ENCODE measurements at places on chromosomes 3 and 15. TPM values are rescaled to one million over a fixed set of nuclear protein-coding genes. Genes with fewer than 3 reads are reported as not detected.
A peak's percentile ranks its signal among the peaks of the same experiment; 100 is the strongest.

DNA sequence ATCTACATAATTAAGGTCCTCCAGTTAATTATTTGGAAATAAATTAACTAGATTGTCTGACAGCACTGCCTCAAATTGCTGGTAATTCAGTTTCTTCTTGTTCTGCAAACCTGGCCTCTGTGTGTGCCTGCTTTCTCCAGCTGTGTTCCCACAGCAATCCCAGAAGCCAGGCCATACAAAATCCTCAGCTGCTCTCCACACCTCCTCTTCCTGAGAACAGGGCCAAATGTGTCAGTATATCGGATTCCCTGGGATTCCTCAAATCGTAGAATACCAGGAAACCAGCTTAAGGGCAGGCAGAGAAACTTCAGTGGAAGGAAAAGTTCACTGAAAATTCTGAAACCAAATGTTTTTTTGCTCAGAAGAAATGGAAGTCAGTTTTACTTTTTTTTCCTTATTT, 261.4 kb downstream of the ZMAT3 start:
- no peak for DNase-seq

DNA sequence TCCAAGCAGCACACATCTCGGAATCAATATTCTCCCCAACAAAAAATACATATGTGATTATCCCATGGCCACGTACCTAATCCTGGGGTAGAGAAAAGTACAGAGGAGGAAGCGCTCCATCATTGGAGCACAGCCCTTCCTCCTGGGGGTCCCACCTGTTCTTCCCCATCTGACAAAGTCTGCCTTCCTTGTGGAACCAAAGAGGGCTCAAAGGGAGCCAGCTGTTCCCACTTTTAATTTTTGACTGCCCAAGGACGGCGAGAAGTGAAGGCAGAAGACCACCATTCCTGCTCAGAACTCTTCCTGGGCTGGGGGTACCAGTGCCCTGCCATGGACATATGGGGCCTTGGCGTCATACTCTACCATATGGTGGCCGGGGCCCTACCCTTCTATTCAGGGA, 14.1 kb upstream of the FANCD2 start:
- DNase-seq = no peak

GRCh38 chr3:188964957-188965356, 206.8 kb upstream of the TPRG1 start:
- DNase-seq = no peak

DNA sequence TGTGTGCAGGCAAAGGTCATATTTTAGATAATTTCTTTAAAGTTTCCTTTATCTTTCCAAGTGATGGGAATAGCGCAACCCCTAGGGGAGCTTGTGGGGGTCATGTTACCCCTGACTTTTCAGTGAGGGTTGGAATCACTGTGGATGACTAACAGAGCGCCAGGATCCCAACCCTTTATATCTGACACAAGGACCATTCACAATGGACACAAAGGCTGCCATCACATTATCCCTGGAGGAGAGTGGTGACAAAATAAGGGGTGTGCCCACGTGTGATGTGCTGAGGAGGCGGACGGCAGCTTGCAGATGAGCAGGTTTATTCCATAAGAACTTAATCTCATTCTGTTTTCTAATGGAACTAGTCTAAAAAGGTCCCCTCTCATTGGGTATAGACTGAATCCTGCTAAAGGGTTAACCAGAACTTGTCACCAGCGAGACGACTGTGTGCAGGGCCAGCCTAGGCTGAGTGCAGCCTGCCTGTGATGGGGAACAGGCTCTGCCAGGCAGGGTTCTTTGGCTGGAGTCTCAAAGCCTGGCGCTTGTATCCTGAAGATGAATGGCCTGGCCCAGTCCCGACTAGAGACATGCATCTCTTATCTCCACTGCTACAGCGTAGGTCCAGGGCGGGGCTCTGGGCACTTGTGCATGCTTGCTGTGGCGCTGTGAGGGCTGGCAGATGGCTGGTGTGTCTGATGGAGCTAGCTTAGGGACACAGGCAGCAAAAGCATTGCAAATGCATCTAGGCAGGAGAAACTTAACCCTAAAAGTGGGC, 50.2 kb downstream of the CHDH start:
- no peak for DNase-seq

- no peak for DNase-seq
These were observed 237.9 kb downstream of the TLE3 start for GRCh38 chr15:69859866-69860265.

DNA sequence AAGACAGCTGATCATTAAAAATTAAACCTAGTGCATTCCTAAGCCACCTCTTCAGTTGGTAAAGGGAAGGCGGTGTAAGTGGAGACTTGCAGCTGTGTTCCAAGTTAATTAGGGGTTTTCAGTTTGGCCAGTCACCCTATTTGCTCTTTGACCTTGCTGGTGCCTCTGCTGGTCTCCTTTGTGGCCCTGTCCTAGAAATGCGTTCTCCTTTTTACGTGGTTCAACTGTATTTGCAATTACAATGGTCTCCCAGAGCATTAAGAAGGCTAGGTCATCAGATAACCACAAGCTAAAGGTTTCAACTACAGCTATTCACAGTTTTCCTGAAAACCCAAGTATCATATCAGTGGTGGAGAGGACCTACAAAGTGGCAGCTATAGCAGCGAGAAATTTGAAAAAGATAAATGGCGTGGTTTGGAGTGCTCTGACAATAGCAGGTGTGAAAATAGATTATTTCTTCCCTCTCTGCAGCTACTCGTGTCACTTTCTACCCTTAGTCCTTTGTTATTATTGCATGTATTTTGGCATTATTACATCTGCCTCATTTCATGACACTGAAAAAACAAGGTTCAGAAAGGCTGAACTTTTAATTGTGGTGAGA, 203.5 kb upstream of the TBC1D5 start:
- no peak for DNase-seq

DNA sequence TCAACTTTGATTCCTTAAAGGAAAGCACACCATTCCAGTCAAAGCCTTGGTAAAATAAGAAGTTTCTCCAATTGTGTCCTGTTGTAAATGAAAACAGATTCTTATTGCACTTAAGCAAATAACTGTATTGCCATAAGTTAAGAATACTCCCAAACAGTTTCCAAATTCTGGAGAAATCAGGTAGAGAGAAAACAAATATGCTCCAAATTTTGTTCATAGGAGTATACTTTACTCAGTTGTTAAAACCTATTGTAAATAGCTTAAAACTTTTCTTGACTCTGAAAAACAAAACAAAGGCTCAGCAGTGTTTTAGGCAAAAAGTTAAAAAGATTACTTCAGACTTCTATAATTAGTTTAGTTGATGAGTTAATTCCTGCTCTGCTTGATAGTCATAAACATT, 42.4 kb downstream of the LNP1 start:
- no peak for DNase-seq

DNA sequence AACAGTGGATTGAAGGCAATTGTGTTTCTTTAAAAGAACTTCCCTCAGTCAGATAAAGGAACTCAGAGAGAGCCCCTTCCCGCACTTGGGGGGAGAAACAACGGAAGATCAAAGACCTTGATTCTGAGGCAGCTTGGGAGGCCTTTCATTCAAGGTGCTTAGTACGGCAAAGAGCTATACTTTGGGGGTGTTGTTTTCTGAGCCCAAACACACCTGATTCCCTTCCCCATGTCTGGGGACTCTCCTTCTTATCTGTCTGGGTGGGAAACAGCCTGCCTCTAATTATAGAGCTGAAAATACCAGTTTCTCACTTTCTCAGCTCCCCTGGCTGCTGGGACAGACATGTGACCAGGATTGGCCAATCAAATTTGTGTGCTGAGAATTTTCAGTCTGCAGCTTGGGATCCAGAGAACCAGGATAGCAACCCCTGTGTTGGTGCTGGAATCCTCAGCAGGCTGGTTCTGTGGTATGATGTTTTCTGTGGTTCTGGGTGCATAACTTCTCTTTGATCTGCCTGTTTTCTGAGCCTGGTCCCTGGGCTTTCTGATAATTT, 19.4 kb upstream of the IQCF6 start:
- DNase-seq = no peak

- DNase-seq = peak; percentile 99
These were observed 83.9 kb downstream of the CHSY1 start for GRCh38 chr15:101167753-101168462.

DNA sequence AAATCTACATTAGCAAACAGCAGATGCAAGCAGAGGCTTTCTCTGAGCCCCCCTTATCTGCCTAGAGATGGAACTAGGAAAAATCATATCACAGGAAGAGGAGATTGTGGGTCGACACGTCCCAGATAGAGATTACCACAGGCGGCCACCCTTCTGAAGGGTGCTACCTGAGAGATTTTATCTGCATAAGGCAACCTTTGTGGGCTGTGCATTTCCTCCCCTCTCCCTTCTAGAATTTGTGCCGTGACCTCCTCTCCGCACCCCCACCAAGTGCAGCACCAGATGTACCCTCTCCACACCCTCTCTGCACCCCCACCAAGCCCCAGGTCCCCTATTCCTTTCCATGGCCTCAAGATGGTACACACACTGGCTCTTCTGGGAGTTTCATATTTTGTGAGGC, 27.4 kb downstream of the METTL6 start:
- no peak for DNase-seq

- no peak for DNase-seq
These were observed 245.2 kb downstream of the PLOD2 start for GRCh38 chr3:145915787-145916186.

- DNase-seq = peak; percentile 47
These were observed 160.7 kb downstream of the SQOR start for GRCh38 chr15:45795440-45796069.

DNA sequence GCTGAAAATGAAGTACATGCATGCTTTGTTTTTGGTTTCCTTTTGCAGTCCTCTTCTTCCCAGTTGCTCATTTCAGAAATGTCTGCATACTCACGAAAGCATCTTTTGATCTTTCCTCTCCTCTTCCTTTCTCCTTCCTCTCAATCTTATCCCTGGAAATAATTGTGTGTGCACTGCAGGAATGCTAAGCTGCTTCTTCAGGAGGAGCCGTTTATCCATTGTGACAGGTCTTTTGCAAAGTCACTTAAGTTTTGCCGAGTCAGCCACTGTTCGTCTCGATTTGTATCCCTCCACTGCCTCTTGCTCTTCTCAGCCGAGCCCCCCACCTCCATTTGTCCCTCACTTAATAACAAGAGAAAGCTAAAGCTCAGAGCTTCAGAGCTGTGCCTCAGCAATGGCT, 597.6 kb downstream of the AGBL1 start:
- DNase-seq = no peak

- DNase-seq = peak; percentile 94
These were observed 18.5 kb upstream of the LMCD1 start for GRCh38 chr3:8482960-8483665.

GRCh38 chr3:36591959-36592358, 172.4 kb downstream of the DCLK3 start:
- no peak for DNase-seq

DNA sequence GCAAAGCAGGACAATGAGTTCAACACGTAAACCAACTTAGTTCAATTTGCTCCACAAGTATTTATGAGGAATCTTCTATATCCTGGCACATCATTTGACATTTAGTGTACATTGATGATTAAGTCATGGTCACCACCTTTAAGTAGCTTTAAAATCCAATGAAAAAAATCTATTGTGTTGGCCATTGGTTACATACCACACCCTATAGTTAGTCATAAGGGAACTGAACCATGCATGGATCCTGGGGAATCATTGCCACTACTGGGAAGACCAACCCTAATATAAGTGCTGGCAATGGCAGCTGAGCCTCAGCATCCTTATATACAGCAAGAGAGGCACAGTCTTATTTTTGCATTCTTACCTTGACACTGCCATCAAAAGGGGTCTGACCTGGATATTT, 502.5 kb downstream of the MECOM start:
- DNase-seq = no peak

DNA sequence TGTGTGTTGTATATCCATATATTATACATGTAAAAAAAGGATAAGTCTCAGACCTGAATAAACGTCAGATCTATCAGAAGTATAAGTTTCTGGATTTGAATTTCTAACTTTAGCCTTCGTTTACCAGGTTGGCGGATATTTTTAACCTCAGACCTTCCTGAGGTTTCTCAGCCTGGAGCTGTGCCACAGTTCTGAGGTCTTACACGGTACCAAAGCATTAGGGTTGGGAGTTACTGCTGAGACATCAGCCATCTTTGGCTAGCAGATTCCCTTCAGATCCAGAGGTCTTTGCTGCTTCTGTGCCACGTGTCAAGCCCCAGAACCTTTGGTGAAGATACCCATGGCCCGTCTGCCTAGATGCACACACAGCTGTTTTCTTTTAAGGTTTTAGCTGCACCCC, 84.7 kb downstream of the PPP2R3A start:
- no peak for DNase-seq

GRCh38 chr3:74506246-74506645, 108.2 kb downstream of the CNTN3 start:
- no peak for DNase-seq

- DNase-seq = no peak
These were observed 452.1 kb upstream of the KCNMB2 start for GRCh38 chr3:178083906-178084866.

DNA sequence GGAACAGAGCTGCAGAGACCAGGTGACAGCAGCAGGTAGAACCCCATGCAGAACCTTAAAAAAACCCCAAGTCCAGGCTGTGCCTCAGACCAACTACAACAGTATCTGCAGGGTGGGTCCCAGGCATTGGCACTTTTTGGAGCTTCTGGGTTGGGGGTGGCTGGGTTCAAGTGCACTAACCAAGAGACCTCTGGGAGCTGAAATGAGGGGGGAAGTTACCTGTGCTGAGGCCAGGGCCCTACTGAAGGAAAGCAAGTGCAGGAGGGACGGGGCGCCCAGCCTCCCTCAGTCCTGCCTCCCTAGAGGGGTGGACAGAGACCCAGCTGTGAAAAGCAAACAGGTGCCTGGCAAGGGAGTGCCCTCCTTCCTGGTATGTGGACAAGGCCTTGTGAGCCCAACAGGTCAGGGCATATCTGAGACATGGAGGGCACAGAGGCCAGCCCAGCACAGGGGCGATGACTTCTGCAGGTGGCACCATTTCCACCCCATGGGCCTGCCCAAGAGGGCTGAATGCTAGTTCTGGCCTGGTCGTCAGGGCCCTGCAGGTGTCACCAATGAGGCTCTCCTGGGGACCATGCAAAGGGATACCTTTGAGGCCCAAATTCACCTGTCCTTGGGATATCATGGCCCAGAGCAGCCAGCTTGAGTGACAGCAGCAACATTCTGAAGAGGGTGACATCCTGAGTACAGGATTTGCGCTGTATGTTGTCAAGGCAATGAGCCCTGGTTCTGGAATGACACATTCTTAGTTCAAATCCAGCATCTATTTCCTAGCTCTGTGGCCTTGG, 18.7 kb downstream of the CTSH start:
- DNase-seq = no peak

The SETD2 gene
- 25.2 TPM for total RNA-seq

The ONECUT1 gene
- total RNA-seq = not detected

The CHDH gene
- total RNA-seq = 0.55 TPM

The SENP8 gene
- total RNA-seq = 1.8 TPM

The ECE2 gene
- not detected for total RNA-seq

The VGLL3 gene
- not detected for total RNA-seq

The GAP43 gene
- total RNA-seq = 2.3 TPM

The CHRNA5 gene
- total RNA-seq = 20.3 TPM

The MYL3 gene
- 0.57 TPM for total RNA-seq

The NTRK3 gene
- total RNA-seq = not detected

The CLRN1 gene
- total RNA-seq = not detected

The MUSTN1 gene
- total RNA-seq = 0.22 TPM

The LSAMP gene
- total RNA-seq = 0.10 TPM

The KCTD6 gene
- 6.4 TPM for total RNA-seq

The CELF6 gene
- total RNA-seq = not detected

The PRSS50 gene
- total RNA-seq = not detected

The RFC4 gene
- 141 TPM for total RNA-seq

The LHFPL4 gene
- total RNA-seq = not detected

The CHMP2B gene
- 65.6 TPM for total RNA-seq
